ENCODE measurements at places on chromosomes 3 and 15.

- DNase-seq = no peak
Measured at GRCh38 chr3:69941037-69941436, 58.5 kb upstream of the SAMMSON start.

- no peak for DNase-seq
Measured at GRCh38 chr3:155863072-155863784, 7.2 kb upstream of the GMPS start.

GRCh38 chr3:9183811-9184460 is 65.5 kb downstream of the SRGAP3 start:
- DNase-seq = no peak

- no peak for DNase-seq
Measured at GRCh38 chr3:51535146-51536019, 3.1 kb upstream of the RAD54L2 start.

GRCh38 chr3:2713923-2714322 is 396.3 kb downstream of the IL5RA start:
- DNase-seq = no peak

DNA sequence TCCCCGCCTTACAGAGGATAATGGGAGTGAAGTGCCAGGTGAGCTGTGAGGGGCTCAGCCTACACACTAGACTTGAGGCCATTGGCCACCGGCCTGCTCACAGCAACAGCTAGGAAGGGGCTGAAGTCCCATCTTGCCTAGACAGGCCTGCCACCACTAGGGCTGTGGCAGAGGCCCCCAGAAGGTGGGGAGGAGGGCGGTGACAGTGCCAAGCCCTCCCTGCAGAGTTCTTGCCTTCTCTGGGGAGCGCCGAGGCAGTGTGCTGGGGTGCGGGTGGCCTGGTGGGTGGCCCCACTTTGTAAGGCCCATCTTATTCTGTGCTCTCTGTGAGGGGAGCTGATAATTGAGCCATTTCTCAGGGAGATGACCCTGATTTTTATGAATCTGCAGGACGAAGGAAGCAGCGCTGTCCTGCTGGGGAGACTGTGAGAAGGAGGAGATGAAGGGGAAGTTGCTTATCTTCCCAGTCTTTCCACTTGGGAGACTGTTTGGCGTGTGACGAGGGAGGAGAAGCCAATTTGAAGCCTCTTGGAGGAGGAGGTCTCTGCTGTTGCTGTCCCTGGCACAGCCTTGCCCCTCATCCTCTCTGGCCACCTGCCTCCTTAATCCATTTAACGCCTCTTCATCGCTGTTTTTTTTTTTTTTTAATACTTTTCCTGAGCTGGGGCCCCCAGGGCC is 104.3 kb downstream of the LINGO1 start:
- no peak for DNase-seq

GRCh38 chr3:23459889-23460546 is 256.9 kb downstream of the UBE2E2 start:
- no peak for DNase-seq

- no peak for DNase-seq
Measured at GRCh38 chr3:122938783-122939425, 88.7 kb downstream of the SEMA5B start.

DNA sequence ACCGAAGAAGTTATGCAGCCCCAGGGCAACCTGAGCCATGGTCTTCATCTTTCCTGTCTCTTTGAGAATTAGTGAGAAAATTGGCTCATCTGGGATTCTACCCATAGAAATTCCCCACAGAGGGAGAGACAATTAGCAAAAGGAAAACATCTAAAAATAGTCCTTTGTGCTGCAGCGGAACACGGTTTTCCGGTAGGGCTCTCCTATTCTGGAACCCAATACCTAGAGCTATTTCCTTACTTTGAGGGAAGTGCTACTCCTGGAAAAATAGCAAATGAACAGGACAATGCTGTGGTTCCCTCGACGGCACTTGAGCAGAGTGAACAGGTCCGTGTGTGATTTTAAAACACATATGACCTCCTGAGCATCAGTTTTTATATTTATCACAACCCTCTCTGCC is 210.5 kb downstream of the FGF12 start:
- no peak for DNase-seq

- DNase-seq = no peak
Measured at GRCh38 chr3:46464326-46465195, at the start of gene LTF. LTF (minus strand) TSS chr3:46464905; CDS start chr3:46464867, 38 bp downstream.

DNA sequence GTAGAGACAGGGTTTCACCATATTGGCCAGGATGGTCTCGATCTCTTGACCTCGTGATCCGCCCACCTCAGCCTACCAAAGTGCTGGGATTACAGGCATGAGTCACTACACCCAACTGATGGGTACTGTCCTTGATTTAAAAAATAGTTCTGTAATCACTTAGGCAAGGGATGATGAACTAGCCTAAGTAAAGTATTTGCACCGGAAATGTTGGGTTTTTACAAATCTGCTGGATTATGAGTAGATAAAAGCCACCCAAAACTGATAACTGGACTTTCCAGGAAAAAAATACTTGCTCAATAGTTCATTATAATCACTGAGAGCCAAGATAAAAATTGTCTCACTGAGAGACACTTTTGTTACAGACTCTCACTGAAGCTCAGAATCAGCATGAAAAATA is 218.0 kb downstream of the WNT5A start:
- no peak for DNase-seq

GRCh38 chr15:39713846-39714245 is 68.8 kb downstream of the FSIP1 start:
- no peak for DNase-seq

- no peak for DNase-seq
Measured at GRCh38 chr3:134326760-134327593, 47.3 kb downstream of the AMOTL2 start.

GRCh38 chr15:67358812-67359211 is 104.2 kb downstream of the IQCH start:
- DNase-seq = no peak

DNA sequence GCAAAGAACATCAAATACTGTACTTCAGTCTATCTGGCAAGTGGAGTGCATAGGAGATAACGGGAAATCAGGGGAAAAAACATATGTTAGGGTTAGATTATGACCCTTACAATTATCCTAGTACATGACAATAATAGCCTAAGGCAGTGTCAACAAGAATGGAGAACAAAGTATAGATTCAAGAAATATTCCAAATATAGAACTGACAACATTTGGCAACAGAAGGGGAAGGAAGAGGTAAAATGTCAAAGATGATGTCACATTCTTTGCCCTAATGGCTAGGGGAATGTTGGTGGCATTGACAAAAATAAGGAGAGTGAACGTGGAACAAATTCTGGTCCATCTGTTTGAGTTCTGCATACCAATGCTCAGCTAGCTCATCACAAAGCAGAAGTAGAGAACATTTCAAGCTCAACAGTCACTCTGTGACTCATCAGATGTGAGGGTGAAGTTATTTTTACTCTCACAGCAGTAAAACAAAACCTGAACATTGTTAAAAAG is 15.5 kb upstream of the ATP8B4 start:
- peak; percentile 48 for DNase-seq

DNA sequence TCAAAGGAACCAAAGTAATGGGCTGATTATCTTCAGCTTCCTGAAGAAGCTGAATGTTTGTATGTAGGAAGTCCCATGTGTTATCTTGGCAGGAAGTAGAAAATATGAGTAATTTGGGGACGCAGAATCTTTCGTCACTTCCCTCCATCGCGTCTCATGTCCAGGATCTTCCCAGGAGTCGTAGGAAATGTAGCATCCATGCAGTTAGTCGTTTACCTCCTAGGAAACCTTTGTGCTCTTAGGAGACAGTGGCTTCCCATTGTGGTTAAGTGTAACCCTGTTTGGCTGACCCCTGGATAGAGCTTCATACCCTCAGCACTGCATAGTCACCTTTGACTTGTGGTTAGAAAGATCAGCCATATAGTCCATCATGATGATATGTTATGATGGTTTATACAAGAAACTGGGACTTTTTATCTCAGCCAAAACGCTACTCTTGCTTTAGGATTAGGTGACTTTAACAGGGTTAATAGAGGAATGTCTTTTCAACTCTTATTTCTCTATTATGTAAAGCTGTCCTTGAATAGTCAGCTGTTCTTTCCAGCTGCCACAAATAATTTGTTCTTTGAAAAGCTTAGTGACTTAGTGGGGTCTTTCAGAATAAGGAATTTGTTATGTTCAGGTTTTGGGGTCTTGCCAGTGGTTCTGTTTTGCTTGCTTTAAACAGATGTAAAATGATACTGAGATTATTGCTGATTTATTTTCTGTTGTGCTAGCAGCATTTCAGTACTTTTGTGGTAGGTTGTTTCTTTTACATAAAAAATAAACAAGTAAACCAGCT is 92.2 kb downstream of the KLHL25 start:
- no peak for DNase-seq

GRCh38 chr3:150203273-150203672 is 204.8 kb upstream of the TSC22D2 start:
- no peak for DNase-seq

DNA sequence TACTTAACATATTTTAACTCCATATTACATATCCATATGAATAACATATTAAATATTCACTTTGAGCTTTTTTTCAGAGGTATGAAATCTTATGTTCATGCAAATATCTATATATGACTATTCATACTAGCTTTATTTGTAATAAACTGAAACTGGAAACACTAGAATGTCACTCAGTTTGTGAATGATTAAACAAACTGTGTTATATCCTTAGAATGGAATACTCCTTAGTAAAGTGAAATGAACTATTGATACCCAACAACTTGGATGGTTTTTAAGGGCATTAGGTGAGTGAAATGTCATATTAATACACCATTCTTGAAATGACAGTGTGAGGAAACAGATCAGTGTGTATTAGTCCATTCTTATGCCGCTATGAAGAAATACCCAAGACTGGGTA is 45.4 kb downstream of the ARHGAP11B start:
- DNase-seq = no peak

- no peak for DNase-seq
Measured at GRCh38 chr3:83934192-83935021, 1024.4 kb upstream of the CADM2 start.

- no peak for DNase-seq
Measured at GRCh38 chr3:20873235-20873634, 687.2 kb upstream of the SGO1 start.

GRCh38 chr3:177426878-177427495 is 229.7 kb upstream of the TBL1XR1 start:
- DNase-seq = no peak

DNA sequence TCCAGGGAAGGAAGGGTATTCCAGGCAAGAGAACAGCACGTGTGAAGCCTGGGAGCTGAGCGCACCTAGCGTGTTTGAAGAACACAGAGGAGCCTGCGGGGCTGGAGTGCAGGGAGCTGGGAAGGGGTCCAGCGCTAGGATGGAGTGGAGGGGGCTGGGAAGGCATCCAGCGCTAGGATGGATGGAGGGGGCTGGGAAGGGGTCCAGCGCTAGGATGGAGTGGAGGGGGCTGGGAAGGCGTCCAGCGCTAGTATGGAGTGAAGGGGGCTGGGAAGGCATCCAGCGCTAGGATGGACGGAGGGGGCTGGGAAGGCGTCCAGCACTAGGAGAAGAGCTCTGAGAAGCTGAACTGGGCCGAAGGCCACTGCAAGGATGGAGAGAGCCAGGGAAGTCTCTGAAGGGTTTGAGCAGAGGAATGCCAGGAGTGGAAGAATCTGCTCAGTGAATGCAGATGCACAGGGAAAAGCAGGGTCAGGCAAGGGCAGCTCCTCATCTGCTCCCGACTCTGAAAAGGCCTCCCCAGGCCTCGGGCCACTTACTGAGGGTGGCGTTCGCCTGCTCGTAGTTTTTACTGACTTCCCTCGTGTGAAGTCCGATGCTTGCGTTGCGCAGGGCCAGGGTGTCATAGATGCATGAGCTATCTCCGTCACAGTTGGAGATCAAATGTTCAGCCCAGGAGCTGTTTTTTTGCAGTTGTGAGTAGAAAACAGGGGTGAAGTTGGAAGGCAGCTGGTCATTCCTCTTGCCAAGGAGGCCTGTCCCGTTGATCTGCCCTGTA is 39.8 kb downstream of the MUC20 start:
- DNase-seq = peak; percentile 39

GRCh38 chr3:15630646-15631350 is 29.3 kb downstream of the BTD start:
- no peak for DNase-seq

- no peak for DNase-seq
Measured at GRCh38 chr3:124363476-124363875, 366.8 kb upstream of the UMPS start.

DNA sequence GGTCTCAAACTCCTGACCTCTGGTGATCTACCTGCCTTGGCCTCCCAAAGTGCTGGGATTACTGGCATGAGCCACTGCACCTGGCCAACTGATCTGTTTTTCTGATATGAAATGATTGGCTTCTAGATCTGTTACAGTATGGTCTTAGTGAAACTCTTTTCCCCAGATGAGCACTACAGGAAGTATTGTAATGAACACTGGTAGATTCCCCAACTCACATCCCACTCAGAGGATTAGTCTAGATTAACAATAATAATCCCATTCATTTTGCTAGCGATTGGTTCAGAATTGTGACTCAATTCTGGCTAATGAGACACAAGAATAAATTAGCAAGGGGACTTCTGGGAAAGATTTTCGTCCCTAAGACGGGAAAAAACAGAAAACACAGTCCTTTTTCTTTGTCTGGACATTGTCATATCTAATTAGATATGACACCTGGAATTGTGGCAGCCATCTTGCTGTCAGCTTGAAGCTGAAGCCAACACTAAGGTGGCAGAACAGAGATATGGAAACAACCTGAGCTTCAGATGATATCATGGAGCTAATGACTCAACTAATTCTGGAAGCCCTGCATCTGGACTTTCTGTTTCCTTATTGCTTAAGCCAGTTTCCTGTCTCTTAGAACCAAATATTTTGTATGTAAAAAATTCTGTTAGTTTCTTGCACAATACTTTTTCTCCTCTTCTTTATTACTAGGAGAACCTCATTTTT is 17.4 kb upstream of the NPTN start:
- no peak for DNase-seq

GRCh38 chr3:101677436-101678286 is 729 bp upstream of the ZBTB11 start:
- no peak for DNase-seq

GRCh38 chr3:44482721-44483120 is 5.3 kb upstream of the ZNF445 start:
- no peak for DNase-seq

DNA sequence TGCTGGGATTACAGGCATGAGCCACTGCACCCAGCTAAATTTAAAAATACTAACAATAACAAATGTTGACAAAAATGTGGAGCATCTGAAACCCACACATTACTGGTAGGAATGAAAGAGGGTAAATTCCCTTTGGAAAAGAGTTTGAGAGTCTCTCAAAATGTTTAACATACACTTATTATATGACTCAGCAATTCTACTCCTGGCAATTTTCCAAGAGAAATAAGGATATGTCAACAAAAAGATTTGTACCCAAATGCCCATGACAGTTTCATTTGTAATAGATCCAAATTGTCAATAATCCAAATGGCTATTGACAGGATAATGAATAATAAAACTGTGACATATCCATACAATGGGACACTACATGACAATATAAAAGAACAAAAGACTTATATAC is 9.0 kb downstream of the HCLS1 start:
- DNase-seq = no peak

GRCh38 chr3:82186017-82186416 is 424.6 kb upstream of the GBE1 start:
- no peak for DNase-seq

- no peak for DNase-seq
Measured at GRCh38 chr3:29468187-29468586, 187.3 kb downstream of the RBMS3 start.
